ENCODE measurements at places on chromosomes 2 and 18.

- DNase-seq = no peak
These were observed 146.7 kb upstream of the VRK2 start for GRCh38 chr2:57899898-57900297.

- DNase-seq = no peak
These were observed 22.1 kb upstream of the CTDP1 start for GRCh38 chr18:79657342-79657996.

DNA sequence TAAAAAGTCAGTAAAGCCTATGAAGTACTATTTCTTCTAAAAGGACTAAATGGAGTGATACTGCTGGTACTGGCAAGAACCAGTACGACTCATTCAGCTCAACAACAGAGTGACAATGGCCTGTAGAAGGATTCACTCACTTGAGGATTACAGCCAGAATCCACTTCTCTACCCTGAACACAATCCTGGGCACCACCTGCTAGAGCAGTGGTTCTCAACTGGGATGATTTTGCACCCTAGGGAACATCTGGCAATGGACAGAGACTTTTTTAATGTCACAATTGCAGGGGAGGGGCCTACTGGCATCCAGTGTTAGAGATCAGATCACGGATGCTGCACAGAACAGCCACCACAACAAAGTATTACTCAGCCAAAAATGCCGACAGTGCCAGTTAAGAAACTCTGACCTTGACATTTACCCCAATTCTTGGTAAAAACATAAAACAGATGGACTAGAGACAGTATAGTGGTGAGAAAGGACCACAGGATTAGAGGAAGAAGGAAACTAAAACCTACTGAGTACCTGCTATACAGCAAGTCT, 5.0 kb downstream of the SPIRE1 start:
- DNase-seq = no peak

DNA sequence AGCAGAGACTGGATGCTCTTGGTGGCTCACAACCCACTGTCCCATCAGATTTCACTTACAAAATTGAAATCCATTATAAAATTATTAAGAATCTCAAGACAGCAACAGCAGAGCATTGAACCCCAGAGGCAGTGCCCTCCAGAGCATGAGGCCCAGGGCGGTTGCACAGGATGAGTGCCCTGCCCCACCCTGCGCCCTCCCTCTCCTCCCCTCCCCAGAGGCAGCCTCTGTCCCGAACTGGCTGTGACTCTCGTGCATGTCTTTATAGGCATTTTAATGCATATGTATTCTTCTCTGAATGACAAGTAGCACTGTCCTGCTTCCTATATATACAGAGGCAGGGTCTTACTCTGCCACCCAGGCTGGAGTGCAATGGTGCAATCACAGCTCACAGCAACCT, 10.4 kb downstream of the MFSD2B start:
- DNase-seq = no peak

GRCh38 chr2:205187731-205188130, 494.6 kb upstream of the NRP2 start:
- DNase-seq = no peak

GRCh38 chr2:126761981-126762878, 106.3 kb downstream of the GYPC start:
- DNase-seq = no peak

- no peak for DNase-seq
These were observed 118.5 kb downstream of the ACKR3 start for GRCh38 chr2:236688157-236688556.

DNA sequence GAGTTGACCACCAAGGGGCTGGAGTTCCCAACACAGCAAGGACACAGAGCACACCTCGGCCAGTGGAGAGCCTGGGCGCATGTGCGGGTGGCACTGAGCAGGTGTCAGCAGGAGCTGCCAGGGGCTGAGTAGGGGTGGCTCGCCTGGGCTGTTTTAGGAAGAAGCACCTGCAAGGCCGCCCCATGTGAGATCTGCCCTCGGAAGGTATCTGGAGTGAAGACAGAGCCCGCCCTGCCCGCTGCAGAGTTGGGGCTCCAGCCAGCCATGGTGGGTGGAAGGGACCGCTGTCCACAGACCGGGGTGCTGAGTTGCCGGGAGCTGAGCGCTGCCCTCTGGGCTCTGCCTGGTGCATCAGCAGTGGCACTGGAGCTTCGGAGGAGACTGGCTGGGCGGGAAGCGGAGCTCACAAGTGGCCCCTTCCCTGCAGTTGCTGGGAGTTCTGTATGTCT, 35.2 kb downstream of the MTERF4 start:
- no peak for DNase-seq

DNA sequence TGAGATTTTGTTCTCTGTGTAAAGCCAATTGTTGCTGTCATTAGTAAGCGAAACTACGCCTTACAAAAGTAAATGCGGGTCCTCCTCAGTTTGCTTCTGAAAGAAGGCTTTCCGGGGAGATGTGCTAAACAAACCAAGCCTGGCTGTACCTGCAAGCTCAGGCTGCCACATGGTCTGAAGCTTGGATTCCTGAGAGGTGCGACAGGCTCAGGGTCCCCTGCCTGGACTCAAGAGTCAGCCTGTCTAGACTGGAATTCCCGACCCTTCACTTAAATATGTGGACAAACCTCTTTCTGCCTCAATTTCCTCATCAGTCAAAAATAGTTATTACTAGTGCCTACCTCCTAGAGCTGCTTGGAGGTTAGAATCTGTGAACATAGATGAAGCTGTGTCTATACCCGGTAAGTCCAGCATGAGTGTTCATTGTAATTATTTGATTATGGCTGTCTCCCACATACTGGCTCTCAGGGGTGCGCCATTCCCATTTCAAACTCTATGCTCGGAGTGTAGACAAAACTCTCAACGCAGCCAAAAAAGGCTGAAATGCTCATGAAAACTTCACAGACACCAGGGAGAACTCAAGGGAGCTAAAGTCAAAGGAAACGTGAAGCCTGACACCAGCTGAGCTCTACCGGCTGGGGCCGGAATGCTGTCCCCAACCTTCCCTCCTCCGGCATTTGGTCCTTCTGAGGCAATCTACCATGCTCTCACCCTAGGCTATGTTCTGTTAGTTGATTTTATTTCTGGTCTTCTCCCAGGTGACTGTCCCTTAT, 31.4 kb downstream of the SOWAHC start:
- DNase-seq = no peak

DNA sequence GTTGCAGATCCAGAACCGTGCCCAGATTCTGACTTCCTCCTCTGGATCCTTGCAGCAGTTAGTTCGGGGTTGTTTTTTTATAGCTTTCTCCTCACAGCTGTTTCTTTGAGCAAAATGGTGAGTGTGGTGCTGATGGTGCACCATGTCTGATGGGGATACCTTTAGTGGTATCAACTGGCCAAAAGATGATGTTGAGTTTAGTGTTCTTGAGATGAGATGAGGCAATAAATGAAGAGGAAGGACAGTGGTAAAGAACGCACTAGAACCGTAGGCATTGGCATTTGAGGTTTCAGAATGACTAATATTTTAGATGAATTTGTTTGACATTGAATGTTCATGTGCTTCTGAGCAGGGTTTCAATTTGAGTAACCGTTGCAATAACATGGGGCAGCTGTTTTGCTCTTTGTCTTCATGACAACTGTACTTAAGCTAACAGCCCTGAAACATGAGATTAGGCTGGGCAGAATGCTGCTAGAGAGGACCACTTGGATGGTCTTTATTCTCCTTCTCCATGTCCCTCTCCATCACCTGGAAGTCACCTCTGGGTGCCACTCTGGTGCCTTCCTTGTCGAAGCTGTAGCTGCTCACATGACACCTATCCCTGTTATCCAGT, 3.9 kb downstream of the CTLA4 start:
- no peak for DNase-seq

DNA sequence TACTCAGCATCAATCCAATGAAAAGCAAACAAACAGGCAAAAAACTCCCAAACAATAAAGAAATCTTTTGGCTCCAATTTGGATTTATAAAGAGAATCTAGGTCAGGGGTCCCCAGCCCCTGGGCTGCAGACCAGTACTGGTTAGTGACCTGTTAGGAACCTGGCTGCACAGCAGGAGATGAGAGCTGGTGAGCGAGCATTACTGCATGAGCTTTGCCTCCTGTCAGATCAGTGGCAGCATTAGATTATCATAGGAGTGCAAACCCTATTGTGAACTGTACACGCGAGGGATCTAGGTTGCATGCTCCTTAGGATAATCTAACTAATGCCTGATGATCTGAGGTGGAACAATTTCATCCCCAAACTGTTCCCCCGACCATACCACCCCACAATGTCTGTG, 102.2 kb downstream of the KIAA1328 start:
- DNase-seq = no peak

DNA sequence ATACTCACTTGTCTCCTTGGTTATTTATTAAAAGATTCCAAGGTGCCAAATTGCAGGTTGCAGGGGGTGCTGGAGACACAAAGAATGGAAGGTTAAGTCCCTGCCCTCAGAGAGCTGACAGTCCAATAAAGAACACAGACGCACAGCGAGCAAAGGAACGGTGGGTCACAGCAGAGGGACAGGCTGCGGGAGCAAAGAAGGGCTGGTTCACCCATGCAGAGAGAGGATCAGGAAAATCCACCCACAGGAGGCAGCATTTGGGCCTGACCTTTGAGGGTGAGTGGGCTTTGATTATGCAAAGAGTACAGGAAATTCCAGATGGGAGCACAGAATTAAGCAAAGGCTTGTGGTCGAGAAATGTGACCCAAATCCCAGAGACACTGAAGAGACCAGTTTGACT, 45.0 kb downstream of the ZBTB7C start:
- DNase-seq = no peak

GRCh38 chr18:59907660-59908059, 7.9 kb downstream of the PMAIP1 start:
- DNase-seq = no peak

DNA sequence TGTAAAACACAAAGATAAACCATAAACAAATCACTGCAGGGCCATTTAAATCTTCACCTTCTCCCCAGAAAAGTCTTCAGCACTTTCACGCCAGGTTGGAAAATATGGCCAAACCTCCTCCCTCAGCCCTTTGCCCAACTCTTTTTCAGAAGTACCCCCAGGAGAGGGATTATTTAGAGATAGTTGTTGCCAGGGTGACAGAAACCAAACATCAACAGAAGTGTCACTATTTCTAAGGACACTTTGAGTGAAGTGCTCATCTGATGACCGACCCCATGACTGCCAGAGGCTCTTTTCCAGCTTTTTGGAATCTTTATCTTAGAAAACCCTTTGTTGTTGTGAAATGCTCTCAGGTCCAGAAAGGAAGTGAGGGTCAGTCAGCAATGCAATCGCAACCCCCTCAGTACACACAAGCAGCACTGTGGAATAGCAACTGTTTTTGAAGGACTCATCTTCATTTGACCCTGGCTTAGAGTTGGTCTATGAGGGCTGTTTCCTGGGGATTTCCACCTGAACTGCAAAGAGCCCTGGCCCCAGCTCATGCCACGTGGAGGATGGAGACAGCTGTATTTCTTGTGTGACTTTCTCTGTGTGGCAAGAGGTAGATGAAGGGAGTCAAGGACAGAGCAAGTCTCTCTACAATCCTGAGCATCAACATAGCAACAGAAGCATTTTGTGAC, 114.0 kb upstream of the STON1 start:
- DNase-seq = peak; percentile 36

DNA sequence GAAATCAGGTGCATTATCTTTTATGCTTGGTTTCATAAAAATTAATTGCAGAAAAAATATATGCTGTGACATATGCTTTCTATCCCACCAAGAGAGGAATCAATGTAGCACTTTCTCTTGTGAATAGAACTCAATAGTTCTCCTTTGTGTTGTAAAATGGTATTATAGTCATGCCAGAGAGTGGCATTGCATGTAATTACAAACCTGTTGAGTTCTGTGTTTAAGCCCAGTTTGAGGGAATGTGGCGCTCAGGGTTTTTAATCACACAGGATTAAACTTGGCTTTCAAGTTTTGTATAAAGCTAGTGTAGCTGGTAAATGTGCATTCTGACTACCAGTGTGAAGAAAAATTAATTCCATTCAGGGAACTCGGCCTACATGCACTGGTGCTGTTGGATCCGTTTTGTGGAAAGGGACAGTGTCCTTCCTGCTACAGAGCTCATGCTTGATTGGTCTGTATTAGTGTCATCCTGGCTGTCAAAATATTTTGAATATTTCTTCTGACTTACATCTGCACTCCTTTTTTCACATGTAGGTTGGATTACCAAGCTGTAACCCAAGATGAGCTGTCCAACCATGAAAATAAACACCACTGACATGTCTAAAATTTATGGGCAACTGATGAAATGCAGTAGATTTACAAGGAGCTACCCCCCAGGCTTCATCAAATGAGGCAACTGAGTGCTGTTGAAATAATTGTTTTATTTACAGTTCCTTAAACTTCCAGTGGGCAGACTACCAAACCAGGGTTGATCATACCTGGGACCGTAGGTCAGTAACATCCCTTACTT, 80.3 kb downstream of the SLC4A3 start:
- no peak for DNase-seq

DNA sequence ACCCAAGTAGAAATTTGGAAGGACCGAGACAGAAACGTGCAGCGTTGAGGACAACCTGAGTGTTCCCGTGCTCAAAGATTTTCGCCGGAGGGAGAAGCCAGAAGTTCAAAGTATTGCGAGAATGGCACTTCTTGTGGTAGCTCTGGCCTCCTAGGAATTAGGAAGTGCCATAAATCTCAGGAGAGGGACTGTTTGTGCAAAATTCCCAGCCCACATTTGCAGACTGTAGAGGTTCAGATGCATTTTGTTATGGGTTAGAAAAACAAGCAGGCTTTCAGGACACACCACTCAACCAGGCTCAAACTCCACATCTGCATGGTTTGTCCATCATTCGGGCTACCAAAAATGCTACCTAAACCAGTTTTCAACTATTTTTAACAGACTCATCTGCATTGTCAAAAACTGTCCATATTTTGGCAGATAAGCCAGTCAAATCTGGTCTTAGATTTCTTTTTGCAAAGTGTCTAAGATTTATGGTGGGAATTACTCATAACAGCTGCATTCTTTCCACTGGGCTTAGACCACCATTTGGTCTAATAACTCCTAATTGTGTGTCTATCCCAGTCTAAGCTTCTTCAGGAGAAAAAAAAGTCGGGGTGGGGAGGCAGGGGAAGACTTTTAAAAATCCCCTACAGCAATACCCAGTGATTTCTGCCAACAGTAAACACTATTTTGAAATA, 422.9 kb downstream of the ARHGAP15 start:
- no peak for DNase-seq

GRCh38 chr2:30679426-30680088, 127.7 kb downstream of the CAPN13 start:
- DNase-seq = no peak

DNA sequence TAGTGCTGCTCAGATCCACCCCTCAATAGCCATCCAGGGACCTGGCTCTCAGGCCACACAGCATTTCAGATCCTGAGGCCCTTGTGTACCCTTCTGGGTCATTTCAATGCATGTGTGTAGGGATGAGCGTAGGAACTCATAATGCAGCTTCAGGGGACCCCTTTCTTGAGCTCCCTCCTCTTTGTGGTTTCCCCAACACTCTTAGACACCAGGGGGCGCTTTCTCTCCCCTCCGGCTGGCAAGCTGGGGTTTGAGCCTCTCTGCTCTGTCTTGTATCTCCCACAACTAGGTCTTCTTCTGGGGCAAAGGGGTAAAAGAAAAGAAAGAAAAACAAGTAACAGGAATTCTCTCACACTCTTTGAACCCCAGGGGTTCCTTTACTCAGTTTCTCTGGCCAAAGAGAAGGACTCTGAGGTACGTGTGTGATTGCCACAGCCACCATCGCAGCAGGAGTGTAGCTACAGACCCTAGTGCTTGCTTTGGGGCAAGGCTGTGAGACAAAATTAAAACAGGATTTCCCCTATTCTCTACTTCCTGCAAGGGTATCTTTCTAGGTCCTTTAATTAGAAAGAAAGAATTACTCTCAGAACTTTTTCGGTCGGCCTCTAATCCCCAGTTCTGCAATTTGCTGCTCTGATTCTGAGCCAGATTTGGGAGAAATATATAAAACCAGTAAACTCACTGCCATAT, 38.0 kb downstream of the CABYR start:
- peak; percentile 52 for DNase-seq

GRCh38 chr18:74569401-74569800, 28.3 kb upstream of the ZNF407 start:
- DNase-seq = no peak
